ENCODE measurements at places on chromosomes 5 and 9.

DNA sequence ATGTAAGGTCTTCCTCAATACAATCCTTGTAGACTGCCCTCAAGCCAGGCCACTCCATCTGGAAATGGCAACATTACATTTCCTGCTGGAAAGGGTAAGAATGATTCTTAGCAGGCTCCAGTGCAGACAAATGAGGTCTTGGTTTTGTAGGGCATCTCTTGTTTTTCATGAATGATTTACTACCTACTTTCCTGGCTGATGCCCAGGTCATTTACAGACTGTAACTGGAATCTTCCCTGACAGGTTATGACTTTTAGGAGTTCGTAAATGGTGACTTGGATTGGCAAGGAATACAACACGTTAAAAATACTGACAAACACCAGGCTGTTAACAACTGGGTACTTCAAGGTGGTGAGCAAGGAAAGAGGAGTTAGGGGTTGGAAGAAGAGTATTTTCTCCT is 510.5 kb upstream of the TNC start:
- no peak for DNase-seq

GRCh38 chr5:153080940-153081339 is 409.5 kb upstream of the GRIA1 start:
- DNase-seq: no peak

DNA sequence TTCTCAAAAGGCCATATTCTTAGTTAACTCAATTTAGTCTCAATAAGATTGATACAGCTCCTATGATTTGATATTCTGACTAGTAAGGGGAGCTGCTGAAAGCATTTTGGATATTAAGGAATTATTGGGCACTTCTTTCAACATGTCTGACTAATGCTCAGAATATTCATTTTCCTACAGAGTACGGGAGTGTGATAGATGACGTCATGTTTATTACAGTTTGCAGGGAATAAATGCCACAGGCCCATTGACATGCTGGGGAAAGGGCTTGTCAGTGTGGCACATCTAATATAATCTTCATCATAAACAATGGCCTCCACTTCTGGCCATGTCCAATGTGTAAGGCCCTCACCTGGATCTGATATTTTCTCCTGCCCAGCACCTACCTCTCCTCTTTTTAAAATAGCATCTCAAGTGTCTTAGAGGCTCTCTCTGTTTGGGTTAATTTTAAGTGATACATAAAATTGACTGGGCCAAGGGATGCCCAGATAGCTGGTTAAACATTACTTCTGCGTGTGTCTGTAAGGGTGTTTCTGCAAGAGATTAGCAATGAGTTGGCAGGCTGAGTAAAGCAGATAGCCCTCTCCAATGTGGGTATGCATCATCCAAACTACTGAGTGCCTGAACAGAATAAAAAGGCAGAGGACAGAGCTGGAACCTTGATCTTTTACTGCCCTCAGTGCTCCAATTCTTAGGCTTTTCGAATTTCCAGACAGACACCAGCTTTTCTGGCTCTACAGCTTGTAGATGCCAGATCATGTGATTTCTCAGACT is 99.3 kb downstream of the SLC24A2 start:
- DNase-seq: no peak

GRCh38 chr9:137759117-137759516 is 118.5 kb upstream of the CACNA1B start:
- no peak for DNase-seq

GRCh38 chr5:40834391-40834848 is 602 bp downstream of the RPL37 start:
- DNase-seq: peak; percentile 56

DNA sequence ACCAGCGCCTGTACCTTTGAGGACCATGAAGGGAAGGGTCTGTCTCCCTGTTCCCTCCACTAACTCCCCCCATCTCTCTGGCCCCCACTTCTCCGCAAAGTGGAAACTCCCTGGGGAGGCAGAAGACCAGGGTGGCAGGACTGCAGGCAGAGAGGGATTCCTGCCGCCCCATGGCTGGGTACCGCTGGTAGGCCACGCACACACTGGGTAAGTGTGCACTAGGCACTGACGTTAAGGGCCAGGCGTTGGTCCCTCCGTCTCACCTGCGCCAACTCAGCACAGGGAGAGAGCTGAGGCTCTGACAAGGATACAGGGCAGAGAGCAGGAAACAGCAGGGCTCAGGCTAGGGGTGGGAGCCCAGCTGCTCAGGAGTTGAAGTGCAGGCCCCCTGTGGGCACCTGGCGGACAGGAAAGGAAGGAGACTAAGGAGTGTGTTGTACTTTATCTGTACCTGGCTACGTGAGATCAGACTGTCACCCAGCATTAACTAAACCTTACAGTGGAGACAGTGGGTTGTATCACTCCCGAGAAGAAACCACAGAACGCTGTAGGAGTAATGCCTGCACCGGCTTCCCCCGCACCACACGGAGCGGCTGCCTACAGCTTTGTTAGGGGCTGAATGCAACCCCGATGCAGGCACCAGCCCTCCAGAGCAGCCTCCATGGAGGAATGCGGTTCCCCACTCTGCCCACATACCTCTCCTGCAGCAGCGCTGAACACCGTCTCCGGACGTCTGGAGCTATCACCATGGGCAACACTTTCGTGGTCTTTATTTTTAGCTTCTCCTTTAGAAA is 34.2 kb upstream of the CLPTM1L start:
- DNase-seq: no peak

- DNase-seq: no peak
Measured at GRCh38 chr9:128091144-128091543, 23.1 kb downstream of the SLC25A25 start.

DNA sequence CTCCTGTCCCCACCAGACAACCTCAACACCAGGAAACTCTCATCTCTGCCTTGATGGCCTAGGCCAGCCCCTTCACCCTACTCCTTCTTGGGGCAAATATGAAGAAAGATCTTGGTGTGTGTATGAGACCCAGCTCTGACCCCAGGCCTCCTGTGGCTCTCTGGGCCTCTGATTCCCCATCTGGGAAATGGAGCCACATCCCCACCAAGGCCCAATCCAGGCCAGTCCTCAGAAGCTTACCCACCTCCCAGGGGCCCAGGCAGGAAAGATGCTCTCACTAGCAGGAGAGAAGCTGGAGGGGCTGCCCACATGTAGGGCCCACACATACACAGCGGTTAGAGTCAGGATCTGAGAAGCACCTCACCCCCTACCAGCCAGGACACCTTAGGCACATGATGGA is 38.9 kb downstream of the BICD2 start:
- no peak for DNase-seq

DNA sequence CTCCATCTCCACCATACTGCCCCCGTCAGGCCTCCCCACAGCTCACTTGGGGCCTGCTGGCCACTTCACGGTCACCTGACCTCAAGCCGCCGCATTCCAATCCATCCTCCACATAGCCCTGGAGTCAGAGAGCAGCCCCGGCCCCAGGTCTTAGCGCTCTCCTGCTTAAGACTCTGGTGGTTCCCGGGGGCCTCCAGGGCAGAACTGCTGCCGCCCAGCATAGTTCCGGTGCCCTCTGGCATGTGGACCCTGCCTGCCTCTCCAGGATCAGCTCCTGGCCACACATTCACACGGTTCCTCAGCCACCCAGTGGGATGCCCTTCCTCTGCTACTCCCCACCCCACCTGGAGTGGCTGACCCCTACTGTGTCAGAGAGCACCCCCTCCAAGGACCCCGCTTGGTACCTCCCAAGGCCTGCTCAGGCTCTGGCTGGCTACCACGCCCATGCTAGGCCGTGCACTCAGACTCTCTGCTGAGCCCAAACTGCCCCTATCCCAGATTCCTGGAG is 8.7 kb downstream of the PHYKPL start:
- DNase-seq: no peak

GRCh38 chr9:89312222-89312571 is 1.2 kb downstream of the CKS2 start:
- DNase-seq: peak; percentile 22

DNA sequence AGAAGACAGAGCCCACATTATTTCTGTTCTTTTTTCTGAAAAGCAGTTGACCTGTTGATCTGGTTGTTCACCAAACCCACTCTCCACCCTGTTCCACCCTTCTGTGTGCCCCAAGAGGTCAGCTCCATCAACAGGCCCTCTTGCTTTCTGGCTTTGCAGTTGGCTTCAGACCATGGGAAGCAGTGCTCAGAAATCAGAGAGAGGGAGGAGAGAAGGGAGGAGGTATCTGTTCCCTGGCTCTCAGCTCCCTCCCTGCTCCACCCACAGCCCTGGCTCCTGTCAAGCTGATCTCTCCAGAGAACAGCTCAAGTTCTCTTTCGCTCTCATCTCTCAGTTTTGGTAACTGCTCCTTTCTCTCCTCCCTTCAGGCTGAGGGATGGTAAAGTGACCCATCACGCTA is 144.2 kb upstream of the RAI14 start:
- DNase-seq: no peak

- peak; percentile 67 for DNase-seq
Measured at GRCh38 chr5:141508798-141509611, 20.1 kb downstream of the PCDHGC5 start.

GRCh38 chr9:17551023-17551422 is 27.8 kb upstream of the SH3GL2 start:
- no peak for DNase-seq

DNA sequence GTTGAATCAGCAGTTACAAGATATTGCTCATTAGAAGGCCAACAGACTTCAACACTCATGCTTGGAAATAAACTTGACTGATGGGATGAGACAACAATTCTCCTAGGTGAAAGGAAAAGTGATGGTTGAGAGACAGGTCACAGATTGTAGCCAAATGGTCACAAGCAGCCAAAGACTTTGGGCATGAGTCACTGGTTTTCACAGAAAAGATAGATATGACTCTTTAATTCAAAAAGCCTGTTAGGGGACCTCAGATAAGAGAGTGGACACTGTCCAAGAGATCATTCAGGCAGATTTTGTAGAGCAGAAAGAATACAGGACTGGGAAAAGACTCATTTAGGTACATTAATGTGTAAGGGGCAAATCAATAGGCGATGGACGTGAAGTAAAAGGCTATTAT is 982.5 kb downstream of the MAT2B start:
- no peak for DNase-seq

- no peak for DNase-seq
Measured at GRCh38 chr5:14081791-14082190, 61.4 kb upstream of the TRIO start.

DNA sequence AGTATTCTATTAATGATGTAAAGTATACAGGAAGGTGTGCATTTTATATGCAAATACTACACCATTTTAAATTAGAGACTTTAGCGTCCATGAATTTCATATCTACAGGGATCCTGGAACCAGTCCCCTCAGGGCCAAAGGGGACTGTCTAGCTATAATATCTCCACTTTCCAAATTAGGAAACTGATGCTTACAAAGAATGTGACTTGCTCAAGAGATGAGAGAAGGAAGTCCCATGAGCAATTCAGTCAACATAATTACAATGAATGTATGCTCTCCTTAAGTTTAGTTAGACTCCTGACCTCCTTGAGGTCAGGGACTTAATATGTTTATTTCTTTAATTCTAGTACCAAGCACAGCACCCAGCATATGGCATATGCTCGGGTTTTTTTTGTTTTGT is 23.7 kb downstream of the NIPBL start:
- DNase-seq: peak; percentile 79

DNA sequence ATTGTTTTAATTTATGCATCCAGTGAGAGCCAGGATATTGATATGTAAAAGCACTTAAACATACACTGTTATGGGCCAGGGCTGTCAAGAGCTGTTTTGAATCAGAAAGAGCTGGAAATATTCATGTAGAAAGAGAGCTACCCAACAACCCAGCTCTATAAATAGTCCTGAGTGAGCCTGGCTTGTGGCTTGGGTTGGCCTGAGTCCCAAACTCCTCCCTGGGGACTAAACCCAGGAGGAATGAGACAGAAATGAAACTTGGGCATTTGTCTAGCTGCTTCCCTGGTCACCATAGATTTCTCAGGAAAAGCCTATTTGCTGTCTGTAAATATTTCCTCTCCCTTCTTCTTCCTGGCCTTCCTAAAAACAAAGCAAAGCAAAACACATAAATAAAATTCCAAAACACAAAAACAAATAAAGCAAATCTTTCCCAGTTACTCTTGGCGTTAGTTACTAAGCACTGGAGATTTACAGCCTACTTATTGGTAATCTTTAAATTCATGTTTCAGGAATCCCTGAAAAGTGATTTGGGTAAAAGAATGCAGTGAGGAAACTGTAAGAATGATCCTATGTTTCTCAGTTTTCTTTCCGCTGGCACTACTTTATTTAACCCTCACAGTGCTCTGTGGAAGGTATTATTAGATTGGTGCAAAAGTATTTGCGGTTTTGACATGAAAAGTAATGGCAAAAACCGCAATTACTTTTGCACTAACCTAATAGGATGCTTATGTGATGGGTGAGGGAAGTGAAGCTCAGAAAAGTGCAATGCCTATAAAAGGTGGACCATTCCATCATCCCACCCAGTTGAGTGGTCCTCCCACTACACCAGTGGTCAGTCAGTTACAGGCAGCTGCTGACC is 111.8 kb downstream of the CARTPT start:
- no peak for DNase-seq

- no peak for DNase-seq
Measured at GRCh38 chr5:149576021-149576420, 5.3 kb upstream of the ARHGEF37 start.

DNA sequence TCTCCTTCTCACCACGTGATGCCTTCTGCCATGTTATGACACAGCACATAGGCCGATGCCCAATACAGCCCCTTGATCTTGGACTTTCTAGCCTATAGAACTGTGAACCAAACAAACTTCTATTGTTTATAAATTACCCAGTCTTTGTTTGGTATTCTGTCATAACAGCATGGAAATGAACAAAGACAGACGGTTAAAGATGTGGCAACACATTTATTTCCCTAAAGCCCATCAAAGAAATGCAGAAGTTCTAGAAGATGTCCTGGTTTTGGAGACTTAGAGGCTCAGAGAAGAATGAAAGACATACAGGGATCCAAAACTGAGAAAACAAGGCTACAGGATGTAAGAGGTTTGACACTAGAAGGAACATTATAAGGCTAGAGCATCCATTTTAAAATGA is 600.8 kb upstream of the DAB2 start:
- peak; percentile 45 for DNase-seq

DNA sequence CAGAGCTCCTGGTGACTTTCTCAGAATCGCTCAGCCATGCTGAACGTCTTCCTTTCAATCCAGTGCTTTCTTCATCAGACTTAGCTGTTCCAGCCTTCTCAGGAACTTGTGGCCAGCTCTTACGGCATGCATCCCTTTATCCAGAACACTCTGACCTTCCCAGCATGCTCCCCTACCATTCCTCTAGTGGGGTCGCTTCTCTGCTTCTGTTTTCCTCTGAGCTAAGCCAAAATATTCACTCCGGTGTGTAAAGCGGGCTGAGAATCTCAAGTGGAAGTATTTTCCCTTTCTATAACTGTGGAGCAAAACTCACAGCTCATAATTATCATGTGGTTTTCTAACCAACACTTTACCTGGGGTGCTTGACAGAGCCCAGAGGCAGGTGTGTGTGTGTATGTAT is 6.2 kb downstream of the DCANP1 start:
- DNase-seq: no peak

- peak; percentile 84 for DNase-seq
Measured at GRCh38 chr5:39274398-39275085, 55.2 kb upstream of the FYB1 start.
